Stimulated activated CD4-positive, alpha-beta T cell treated with anti-CD3 and anti-CD28 coated beads, Interleukin-12 subunit alpha, Interleukin-12 subunit beta, amount 100 ng/mL, for 4 hours (primary cell): ENCODE measurements at places on chromosomes 5 and 9.

DNA sequence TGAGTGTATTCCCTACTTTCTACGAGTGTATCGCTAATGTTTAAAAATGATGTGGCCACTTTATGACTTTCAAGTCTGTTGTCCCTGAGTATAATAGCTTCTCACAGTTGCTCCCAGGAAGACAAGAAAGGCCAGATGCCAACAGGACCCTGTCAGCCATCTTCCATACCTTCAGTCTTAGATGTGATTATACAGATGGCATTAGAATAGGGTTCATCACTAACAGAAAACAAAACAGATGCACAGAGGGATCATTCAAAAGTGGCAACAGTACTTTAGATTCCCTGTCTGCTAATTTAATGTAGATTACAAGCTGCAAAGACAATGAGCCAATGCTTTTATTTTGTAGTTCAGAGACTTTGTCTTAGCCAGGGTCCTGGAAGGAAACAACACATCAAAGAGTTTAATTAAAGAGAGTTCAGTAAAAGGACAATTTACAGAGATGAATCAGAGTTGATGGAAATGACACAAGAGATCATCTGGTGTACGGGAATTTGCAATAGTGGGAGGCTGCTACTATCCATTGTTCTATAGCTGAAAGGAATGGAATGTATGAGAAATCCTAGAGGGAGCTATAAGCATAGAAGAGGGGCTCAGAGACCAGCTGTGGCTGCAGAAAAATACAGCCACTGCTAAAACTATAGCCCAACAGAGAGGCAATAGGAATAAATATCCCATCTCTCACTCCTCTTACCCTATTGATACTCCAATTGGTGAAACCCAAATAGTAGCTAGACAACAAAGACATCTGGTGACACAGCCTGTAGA lies 393.7 kb upstream of the SMC2 start:
- DNase-seq, result no peak

GRCh38 chr5:123203105-123203800 lies 114.2 kb downstream of the PRDM6 start:
- no peak for DNase-seq

DNA sequence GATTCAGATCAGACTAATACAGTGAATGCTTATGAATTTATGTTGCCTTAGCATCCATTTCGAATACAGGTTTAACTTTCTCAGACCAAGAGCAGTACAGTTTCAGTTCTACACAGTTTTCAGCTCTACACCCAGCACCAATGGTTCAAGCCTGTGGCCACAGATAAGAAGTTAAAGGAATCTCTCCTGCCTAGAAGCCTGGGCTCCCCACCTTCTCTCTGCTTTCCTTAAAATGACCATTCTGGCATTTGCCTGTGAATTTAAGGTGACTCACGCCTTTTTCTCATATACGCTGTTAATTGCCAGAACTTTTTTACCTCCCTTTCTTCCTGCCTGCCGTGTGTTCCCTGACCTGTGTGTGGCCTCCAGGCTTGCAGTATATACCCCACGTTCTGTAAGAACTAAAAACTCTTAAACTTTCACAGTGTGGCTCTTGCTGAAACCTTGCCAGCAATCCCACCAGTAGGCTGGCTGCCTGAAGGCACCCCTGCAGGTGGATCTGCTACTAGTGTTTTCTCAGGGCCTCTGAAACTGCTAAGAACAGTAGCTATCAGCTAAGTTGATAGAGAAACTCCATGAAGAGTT lies 692.8 kb upstream of the CDH18 start:
- no peak for DNase-seq

DNA sequence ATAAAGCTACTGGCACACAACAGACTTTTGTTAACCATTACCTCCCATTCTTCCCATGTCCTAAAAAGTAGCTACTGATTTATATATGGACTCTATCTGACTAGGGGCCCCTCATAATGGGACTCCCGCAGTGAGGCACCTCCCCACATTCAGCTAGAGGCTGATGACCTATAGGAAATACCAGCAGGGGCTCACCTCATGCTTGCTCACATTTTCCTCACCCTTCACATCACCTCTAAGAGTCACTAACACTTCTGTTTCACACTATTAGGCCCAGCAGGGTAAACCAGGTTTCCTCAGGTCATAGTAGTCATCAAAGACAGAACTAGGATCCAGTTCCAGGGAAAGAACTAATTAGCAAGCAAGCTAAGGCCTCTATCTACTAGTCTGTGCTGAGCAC lies 60.7 kb downstream of the PRELID2 start:
- no peak for DNase-seq

DNA sequence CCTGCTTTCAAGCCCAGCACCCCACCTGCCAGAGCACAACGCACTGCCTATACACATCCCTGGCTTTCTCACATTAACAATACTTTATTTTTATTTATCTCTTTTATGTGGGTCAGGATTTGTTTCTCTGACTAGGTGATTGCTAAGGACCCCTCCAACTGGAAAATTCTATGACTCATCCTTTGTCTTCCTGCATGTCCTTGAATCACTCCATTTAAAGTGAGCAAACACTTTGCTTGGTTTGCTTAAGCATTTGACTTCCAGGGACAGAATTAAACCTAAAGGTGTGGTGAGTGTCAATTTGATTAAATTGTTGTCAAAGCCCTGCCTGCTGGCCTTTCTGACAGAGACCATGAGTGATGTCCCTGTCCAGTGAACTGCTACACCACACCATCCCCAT lies 536.5 kb upstream of the BRINP1 start:
- DNase-seq, result no peak

GRCh38 chr5:74179179-74179578 lies 461.3 kb downstream of the ENC1 start:
- no peak for DNase-seq

DNA sequence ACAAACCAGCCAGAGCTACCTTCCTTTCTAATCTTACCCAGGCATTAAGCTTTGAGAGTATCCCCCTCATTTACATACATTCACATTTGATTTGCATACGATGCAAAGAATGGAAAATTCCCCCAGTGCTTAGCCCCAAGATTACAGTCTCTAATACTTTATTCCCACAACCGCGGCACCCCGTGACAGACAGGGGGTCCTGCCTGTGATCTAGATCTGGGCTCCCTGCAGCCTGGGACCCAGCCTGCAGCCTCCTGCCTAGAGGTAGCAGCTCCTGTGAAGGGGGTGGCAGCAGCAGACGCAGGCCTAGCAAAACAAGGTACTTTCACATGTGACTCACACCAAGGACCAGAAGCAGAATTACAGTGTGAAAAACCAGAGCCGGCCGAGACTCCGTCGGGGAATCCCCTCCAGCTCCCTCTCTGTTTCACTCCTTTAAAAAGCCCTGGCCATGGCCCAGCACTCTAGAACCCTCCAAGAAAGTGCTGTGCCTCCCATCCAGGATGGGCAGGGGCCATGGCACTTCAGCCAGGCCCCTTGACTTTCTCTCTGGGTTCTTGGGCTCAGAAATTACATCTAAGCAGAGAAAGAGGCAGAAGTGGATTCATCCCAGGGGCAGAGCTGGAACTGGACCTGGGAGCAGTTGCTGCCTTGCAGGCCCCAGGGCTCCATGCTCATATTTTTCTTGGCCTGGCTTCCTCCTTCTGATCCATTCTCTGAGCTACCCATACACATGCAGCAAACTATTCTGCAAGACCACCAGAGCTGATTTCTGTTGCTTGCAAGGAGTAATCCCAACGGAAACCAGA lies 14.0 kb upstream of the TCF7 start:
- peak; percentile 72 for DNase-seq

- DNase-seq, result no peak
Measured at GRCh38 chr5:149409268-149409948, 30.3 kb upstream of the IL17B start.

- DNase-seq, result no peak
Measured at GRCh38 chr5:80644900-80645299, 9.6 kb upstream of the MSH3 start.

- DNase-seq, result no peak
Measured at GRCh38 chr9:27278374-27278773, 18.6 kb downstream of the EQTN start.

- DNase-seq, result no peak
Measured at GRCh38 chr9:123753016-123753415, 176.9 kb downstream of the DENND1A start.

GRCh38 chr5:171421331-171422262 lies 2.1 kb downstream of the FGF18 start:
- no peak for DNase-seq

DNA sequence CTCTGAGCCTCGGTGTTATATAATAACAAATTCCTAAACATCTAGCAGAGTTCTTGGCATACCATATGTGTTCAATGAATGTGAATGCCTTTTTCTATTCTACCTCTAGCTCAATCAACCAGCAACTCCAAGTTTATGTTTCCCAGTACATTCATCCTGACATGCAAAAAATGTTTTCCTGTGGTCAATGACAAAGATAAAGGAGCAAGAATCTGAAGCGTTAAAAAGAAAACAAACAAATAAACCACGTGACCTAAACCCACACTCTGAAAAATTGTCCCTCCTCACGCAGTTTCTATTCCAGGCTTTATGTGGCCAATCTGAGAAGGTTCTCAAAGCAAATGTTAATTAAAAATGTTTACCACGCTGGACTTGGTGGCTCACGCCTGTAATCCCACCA lies 18.0 kb downstream of the KLF4 start:
- no peak for DNase-seq

DNA sequence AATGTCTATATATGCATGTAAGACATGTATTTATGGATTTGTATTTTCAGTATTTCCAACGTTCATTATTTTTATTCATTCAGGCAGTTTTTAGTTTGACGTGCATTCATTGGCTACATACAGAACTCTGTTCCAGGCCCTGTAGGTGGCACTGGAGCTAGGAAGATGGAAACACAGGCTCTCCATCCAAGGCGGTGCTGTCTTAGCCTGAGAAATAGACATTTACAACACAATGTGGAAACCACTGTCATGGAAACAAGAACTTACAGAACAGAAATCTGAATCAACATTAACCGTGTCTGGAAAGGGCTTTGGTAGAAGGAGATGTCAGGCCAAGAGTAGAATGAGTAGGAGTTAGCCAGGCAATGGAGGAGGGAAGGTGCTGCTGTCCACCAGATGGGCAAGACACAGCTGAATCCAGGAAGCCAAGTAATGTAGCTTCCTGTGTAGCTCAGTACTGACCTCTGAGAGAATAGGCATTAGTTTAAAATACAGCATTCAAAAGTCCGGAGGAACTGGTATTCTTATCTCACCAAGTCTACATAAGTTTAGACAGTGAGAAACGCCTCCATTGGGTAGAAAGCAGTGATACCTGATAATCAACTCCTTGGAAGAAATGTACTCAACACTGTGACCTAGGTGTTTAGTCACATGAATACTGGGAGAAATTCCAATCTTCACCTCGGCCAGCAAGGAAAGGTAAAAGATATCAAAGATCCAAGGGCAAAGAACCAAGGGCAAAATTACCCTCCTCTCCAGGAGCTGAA lies 388.6 kb upstream of the CDH6 start:
- no peak for DNase-seq

- DNase-seq, result no peak
Measured at GRCh38 chr5:51544031-51544785, 161.0 kb downstream of the ISL1 start.

- DNase-seq, result peak; percentile 45
Measured at GRCh38 chr5:131379723-131380122, 115.9 kb downstream of the CDC42SE2 start.

DNA sequence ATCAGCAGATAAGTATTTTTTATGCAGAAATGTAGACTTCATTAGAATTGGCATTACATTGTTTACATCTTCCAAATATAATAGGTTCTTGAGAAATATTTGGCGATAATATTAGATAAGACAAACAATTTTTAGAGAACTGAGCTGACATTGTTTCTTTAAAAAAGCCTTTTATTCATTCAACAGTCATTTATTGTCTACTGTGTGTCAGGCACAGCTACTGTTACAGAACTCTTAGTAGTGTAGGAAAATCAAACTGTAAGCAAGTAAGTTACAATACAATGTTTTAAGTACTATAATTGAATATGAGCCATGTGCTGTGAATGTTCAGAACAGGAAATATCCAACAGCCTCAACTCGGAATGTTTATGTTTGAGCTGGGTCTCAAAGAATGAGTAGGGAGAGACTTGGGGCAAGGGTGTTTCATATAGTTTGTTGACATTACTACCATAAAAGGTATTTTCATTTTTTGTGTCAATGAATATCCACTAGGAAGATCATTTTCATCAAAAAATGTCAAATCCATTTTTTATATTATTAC lies 114.0 kb downstream of the CDC42SE2 start:
- no peak for DNase-seq

DNA sequence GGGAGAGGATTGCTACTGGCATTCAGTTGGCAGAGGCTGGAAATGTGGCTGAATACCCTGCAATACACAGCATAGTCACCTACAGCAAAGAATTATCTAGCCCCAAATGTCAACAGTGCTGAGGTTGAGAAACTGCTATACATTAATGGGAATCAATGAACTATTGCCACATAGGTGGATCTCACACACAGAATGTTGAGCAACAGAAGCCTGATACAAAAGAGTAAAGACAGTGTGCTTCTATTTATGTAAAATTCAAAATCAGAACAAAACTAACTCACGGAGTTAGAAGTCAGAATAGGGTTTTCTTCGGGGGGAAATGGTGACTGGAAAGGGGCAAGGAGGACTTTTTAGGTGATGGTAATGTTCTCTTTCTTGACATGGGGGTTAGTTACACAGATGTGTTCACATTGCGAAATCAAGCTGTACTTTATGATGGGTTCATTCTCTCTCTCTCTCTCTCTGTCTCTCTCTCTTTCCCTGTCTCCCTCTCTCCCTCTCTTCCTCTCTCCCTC lies 45.7 kb upstream of the PANK3 start:
- DNase-seq, result no peak

DNA sequence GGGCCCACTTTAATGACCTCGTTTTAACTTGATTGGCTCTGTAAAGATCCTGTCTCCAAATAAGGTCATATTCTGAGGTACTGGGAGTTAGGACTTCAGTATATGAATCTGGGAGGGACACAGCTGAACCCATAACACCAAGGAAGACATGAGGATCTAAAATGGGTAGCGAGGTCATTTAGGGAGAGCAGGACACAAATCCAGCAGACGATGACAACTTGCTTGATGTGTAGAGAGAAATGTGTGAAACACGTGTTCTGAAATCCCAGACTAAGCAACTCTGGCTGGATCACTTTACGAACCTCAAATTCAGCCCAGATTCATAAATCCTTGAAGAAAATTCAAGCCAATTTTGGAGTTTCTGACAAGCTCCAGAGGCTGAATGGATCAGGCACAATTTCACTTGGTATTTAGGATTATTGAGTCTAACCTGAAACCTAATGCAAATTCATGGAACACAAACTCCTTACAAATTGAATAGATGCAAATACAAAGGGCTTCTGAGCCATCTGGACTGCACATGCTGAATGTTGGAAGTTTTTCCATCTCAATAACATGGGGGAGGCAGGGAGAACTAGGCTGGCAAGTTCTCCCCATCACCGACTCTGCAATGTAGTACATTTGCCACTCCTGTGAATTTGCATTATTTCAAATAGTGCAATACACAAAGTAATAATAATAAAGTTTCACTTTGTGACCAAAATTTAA lies 74.0 kb upstream of the SLC30A5 start:
- DNase-seq, result no peak

GRCh38 chr5:84274585-84275468 lies 109.9 kb downstream of the EDIL3 start:
- no peak for DNase-seq
